Dermis microvascular lymphatic vessel endothelial cell (primary cell): ENCODE measurements at places on chromosomes 12 and 14. TPM values are rescaled to one million over a fixed set of nuclear protein-coding genes. Genes with fewer than 3 reads are reported as not detected.
A peak's percentile ranks its signal among the peaks of the same experiment; 100 is the strongest.

DNA sequence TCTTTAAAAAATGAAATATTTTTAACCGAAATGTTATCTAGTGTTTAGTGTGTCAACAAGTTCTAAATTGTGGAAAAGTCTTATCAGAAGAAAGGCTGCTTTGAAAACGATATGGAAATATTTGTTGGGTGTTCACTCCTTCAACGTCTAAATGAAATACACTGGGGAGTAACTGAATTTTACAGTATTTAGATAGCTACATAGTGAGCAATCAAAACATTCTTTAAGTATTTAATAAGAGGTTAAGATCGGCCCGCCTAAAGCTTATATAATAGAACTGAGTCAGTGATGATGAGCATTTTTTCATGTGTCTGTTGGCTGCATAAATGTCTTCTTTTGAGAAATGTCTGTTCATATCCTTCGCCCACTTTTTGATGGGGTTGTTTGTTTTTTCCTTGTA is 228.3 kb downstream of the RAD51B start:
- no peak for DNase-seq

DNA sequence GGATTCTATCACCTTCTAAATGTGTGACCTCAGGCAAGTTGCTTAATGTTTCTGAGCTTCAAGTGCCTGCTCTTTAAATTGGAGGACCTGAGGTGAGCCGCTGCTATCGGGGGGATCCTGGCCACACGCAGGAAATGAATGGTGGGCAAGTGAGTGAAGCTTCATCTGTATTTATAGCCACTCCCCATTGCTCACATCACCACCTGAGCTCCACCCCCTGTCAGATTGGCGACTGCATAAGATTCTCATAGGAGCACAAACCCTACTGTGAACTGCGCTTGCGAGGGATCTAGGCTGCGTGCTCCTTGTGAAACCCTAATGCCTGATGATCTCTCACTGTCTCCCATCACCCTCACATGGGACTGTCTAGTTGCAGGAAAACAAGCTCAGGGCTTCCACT is 158.6 kb upstream of the CCND2 start:
- DNase-seq = no peak

GRCh38 chr14:22397221-22397737 is 191.7 kb downstream of the DAD1 start:
- no peak for DNase-seq

Gene GARIN6
- total RNA-seq = not detected in 2 replicates

Gene KLRK1
- not detected in 2 replicates for total RNA-seq

DNA sequence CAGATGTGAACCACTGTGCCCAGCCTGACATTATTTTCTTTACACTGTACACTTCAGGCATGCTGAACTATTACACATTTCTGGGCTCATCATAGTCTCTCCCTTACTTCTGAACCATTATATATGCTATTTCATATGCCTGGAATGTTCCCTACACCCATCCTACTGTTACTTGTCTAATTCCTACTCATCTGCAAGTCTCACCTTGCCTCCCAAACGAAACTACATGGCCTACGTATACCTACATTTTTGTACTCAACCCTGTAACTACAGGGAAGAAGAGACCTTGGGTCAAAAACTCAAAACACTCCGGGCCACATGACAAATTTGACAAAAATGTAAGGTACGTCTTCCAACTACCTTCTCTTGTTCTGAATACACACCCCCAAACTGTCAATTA is 9.5 kb upstream of the EEA1 start:
- DNase-seq = no peak

Gene MUCL1
- total RNA-seq = not detected in 2 replicates

Gene AQP2
- not detected in 2 replicates for total RNA-seq

DNA sequence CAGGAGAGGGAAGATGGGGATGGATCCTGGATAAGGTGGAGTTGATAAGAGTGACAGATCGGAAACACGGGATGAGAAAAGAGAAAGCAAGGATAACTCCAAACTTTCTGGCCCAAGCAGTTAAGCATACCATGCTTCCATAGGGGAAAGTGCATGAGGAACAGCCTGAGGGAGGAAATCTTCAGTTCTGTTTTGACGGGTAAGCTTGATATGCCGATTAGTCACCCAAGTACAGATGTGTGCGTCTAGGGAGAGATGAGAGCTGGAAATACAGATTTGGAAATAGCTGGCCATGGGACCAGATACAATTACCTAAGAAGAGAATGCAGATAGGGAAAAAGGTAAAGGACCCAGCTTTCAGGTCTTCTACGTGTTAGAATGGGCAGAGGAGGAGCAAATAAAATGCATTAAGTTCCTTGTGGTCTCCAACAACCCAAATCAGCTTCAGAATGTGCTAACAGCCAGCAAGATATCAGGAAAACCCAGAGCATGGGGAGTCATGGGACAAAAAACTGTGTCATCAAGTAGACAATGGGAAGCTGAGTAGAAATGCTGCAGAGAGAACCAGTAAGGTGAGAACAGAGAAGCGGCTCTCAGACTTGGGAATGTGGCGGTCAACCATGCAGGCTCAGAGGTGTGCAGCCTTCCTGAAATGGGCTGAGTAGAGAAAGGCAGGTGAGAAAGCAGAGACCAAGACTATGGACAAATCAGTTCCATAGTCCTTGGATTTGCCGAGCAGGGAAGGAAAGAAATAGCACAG is 56.3 kb downstream of the PPP1R36 start:
- DNase-seq = no peak

DNA sequence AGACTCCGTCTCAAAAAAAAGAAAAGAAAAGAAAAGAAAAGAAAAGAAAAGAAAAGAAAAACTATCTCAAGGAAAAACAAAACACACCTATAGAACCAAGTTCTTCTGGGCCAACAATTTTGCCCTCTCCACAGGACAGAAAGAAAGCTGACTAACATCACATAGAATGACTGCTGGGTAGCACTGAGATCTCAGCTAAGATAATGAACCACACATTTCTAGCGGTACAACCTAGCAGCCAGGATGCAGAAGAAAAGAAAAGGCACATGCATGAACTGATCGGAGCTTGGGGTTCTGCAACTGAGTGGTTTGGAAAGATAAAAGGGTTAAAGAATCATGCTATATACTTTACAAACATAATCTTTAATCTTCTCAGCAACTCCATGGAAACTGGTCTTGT is 19.5 kb downstream of the TMED10 start:
- DNase-seq = no peak

Gene FAM186B
- 0.13 TPM in 2 replicates for total RNA-seq

- DNase-seq = no peak
These were observed 193.6 kb downstream of the KSR2 start for GRCh38 chr12:117774941-117775775.

DNA sequence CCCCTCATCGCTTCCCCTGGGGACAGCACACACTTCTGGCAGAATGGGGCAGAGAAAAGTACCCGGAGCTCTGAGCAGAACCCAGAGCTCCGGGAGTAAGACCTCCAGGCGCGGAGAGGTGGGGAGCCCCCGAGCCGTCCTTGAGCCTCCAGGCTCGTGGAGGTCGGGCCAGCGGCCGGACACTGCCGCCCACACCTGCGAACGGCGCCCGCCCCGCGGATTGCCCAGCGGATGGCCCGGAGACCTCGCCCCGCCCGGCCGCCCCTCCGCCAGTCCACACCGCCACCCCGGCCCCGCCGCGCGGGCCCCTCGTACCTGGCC is 344 bp downstream of the SPTLC2 start:
- DNase-seq = no peak

GRCh38 chr14:79596551-79596950 is 614.8 kb downstream of the DIO2 start:
- no peak for DNase-seq

- DNase-seq = no peak
These were observed 35.8 kb downstream of the SOCS2 start for GRCh38 chr12:93608313-93608712.

GRCh38 chr14:63276016-63276415 is 42.7 kb downstream of the GPHB5 start:
- DNase-seq = no peak

GRCh38 chr12:31218203-31219025 is 107.5 kb downstream of the SINHCAF start:
- DNase-seq = no peak

GRCh38 chr12:51217133-51217967 is 512 bp downstream of the POU6F1 start:
- DNase-seq = no peak

Gene ADGRD1
- total RNA-seq = 0.25 and 0.26 TPM in 2 replicates

DNA sequence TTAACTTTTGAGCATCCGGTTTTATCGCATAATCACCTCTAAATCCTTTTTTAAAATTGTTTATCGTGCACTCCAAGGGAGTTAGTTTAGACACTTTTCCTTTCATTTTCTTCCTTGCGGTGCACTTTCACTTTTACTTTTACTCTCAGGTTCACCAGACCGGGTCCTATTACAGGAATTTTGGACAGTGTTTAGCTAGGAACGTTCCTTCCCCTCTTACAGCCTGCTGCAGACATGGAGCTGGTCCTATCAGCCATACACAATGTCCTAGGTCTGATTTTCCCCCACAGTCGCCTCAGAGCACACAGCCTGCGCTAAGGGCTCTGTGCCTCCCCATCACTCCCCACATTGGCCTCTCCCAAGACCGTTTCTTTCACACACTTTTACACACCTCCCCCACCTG is 103.9 kb downstream of the ALG10 start:
- no peak for DNase-seq

Gene CELA1
- not detected in 2 replicates for total RNA-seq

DNA sequence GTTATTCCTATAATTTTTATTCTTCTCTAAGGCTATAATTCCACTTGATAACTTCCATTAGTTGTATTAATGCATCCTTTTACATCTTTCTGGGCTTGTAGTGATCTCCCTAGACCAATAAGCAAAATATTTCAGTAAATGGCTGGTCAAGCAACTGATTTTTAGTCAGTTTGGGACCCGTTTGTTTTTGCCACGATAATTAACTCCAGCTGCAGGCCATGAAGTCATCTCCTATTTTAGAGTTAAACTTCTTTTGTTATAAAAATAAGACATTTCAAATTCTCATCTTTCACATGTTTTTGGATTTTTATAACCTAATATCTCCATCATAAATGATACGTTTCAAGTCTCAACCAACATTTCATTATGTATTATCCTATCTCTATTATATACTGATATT is 49.4 kb downstream of the MAGOHB start:
- no peak for DNase-seq

GRCh38 chr14:105334383-105335230 is 20.1 kb downstream of the PACS2 start:
- no peak for DNase-seq

GRCh38 chr12:49367381-49368239 is at the start of gene SPATS2:
Gene SPATS2 (plus strand): TSS chr12:49367462. CDS start chr12:49461013, 93,551 bp downstream.
- peak; percentile 17 for DNase-seq

Gene RALGAPA1
- 11.9 and 16.4 TPM in 2 replicates for total RNA-seq

Gene RND1
- 3.2 and 6.1 TPM in 2 replicates for total RNA-seq

Gene MANSC4
- total RNA-seq = not detected in 2 replicates

DNA sequence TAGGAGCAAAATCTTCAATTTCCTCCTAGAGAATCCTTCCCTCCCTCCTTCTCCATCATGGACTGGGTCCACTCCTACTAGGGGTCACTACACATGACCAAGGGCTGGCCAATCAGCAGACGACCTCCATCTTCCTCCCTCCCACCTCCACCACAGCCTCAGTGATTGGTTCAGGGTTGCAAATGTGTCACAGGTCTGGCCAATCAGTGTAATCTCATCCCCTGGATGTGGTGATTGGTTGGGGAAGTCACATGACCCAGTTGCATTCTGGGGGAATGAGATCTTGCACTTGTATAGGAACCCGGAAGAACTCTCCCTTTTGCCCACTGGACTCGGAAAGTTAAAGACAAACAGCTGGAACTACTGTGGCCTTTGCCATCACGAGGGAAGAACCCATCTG is 169.2 kb downstream of the PIWIL1 start:
- no peak for DNase-seq

DNA sequence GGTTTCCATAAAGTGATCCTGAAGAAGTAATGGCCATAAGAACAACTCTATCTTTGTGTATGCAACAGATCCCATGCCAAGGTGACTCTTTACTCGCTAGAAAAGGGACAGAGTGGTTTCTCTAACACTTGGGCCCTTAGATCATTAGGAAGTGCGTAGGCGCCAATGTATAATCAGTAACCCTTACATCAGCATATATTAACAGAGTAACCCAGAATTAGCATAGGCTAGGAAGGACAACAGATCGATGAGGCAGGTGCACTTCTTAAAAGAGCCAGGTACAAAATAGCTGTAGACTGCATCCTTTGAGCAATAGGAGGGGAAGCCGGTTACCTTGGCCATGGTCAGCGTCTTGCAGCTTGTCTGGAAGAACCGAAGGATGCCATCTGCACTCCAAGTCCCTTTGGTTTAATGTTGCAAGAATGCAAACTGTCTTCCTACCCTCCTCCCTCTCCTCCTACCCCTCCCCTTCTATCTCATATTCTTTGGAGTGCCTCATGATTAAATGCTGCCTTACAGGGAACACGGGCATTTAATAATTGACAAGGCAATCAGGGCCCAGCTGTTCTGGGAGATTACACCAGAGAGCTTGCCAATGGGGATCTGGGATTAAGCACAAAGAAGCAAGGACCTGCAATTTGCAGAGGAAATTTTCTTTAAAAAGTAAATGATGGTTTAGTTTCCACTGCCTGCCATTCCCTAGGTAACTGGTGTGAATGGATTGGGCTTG is 8.0 kb downstream of the GSG1 start:
- no peak for DNase-seq

Gene CALCOCO1
- 44.9 and 72.6 TPM in 2 replicates for total RNA-seq

GRCh38 chr14:68328509-68328908 is 464.4 kb downstream of the ZFP36L1 start:
- no peak for DNase-seq

DNA sequence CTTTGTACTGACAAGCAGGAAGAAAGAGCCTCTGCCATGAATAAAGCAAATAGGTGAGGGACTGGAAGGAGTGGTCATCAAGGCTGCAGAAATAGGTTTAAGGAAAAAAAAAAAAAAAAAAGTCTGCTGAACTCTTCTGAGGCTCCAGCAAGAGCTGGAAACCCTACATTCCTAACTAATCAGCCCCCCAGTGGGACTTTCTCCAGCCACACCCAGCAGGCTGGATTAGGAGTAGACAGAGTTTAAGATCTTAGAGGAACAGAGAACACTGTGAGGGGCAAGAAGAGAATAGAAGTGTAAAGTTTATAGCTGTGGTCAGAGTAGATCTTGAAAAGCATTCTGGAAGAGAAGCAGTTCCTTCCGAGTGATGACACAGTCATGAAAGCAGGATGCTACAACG is 66.4 kb downstream of the ATXN2 start:
- no peak for DNase-seq

GRCh38 chr12:51334764-51335163 is 10.8 kb upstream of the BIN2 start:
- DNase-seq = no peak

GRCh38 chr12:80625051-80625450 is 82.4 kb upstream of the MYF6 start:
- no peak for DNase-seq
